Peyer's patch (tissue), 4 donors: ENCODE measurements at places on chromosomes 3 and 15. TPM values are rescaled to one million over a fixed set of nuclear protein-coding genes. Genes with fewer than 3 reads are reported as not detected.

The ZNF860 gene
- 10.7 TPM for total RNA-seq

The CLDN18 gene
- not detected for total RNA-seq

The TTLL13 gene
- total RNA-seq: not detected

The HYAL1 gene
- 1.2 TPM for total RNA-seq

The SCG5 gene
- 3.2 TPM for total RNA-seq

The ARID3B gene
- 15.1 TPM for total RNA-seq

The CCNB2 gene
- 7.5 TPM for total RNA-seq

The SEMA3B gene
- 56.1 TPM for total RNA-seq

The ZMYND10 gene
- not detected for total RNA-seq

The SLC28A2 gene
- total RNA-seq: 62.6 TPM

The NR2E3 gene
- 1.3 TPM for total RNA-seq

The SEMA6D gene
- total RNA-seq: 95.5 TPM

The PLXND1 gene
- 56.0 TPM for total RNA-seq

The P3H2 gene
- total RNA-seq: 7.3 TPM

The PARP14 gene
- total RNA-seq: 242 TPM

The SNTN gene
- total RNA-seq: not detected

The CRABP1 gene
- total RNA-seq: not detected

- no peak for DNase-seq
Measured at GRCh38 chr3:111762537-111762936, 96.5 kb upstream of the PHLDB2 start.

- peak; percentile 70 for DNase-seq
Measured at GRCh38 chr3:18747383-18747782, 322.2 kb upstream of the SATB1 start.

GRCh38 chr3:98521897-98522543 lies 682 bp downstream of the CLDND1 start:
- peak; percentile 79 for DNase-seq

DNA sequence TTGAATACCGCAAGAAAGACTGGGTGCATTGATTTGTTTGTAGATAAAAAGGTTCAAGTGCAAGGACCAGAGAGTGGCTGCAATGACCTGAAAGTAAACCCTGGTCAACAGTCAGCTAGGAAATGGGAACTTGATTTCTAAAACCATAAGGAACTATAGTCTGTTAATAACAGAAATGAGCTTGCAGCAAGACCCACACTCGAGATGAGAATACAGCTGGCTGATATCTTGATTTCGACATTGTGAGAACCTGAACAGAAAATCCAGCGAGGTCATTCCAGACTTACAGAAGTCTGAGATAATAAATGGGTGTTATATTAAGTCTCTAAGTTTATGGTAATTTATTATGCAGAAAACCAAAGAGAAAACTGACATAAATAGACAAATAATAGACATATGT lies 177.3 kb downstream of the NFKBIZ start:
- no peak for DNase-seq

DNA sequence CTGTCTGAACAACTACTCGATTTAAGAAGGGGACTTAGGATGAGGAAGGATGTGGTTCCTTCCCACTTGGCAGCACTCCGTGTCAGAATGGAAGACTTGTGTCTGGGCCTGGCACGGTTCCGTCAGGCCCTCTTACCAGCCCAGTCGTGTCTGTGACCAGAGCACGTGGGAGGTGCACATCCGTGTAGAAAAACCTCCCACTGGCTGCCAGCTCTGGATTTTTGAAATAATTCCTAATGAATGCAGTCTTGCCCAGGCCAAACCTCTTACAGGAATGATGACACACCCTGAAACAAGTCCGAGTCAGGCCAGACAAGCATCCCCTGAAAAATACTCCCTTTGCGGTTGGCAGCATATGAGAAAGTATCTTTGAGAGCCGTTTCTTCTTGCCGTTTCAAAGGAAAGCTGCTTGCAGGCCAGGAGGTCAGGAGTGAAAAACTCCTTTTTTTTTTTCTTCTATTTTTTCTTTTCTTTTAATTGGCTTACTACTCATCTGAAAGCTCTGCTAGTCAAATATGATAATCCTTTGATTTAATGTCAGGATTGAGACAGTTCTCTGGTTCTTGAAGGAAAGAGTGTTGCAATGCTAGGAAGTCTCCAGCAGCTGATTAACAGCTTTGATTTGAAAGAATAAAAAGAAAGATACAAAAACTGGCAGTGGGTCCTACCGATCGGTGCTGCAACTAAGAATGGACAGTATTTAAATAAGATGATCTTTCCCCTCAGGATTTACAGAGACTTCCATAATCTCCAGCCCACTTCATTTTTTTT lies 19.8 kb downstream of the IL1RAP start:
- peak; percentile 51 for DNase-seq

DNA sequence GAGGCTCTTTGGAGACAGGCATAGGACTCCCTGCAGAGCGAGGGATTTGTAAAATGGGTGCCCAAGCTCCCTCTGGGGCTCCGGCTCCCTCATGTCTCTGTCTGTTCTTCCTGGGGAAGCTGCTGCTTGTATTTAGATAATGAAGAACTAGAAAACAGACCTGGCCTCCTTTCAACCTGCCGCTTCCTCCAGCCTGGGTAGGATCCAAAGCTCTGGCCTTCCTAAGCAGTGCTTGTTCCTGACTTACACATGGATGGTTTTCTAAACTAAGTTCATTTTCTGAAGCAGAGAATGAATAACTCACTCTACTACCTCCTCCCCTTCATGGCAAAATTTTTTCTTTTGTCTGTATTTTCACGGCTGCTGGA lies 36.9 kb upstream of the MYZAP start:
- DNase-seq: no peak

DNA sequence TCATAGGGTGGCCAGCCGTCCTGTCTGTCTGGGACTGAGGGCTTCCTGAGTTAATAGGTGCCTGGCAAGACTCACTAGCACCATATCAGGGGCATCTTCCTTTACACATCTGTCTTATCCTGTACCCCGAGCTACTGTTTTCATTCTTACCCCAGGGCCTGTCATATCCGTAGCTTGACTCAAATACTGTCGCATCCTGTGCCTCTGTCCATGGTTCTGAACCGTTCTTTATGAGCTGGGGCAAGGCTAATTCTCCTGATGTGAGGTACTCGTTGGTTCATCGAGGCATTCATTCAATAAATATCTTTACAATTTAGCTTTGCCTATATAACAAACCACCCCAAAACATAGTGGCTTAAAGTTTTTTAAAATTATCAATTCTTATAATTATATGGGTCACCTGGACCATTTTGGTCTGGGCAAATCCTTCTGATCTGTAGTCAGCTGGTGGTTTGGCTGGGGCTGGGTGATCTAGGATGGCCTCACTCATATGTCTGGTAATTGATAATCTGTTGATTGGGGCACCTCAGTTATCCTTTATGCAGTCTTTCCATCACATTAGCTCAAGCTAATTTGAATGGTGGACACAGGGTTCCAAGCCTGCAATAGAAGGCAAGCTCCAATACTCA lies 121.2 kb downstream of the TLE3 start:
- DNase-seq: no peak

DNA sequence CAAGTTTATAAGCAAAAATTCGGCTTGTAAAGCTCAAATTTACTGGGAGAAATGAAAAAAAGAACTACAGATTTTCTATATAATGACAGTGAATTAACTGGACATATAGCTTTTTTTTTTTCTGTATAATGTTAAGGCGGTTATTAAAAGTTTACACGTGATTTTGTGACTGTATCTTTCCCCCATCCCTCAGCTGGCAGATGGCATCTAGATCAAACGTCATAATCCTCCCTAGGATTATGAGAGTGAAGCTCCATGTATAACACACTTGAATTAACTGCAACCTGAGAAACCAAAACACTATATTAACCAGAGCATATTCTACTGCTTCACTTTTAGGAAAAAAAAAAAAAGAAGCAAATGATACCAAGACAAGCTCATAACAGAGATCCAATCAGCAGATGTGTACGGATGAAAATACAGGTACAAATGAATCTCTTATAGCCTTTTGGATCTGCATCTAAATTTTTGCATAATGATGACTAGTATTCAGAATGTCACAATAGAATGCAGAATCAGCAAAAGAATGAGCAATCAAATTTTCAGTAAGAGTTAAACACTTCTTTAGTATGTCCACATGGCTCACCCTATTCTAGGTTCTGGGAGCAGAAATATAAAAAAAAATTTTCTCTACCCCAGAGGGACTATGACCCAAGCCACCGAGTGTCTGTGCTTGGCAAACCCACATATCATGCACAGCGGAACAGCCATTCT lies 12.4 kb downstream of the MOBP start:
- DNase-seq: no peak

- no peak for DNase-seq
Measured at GRCh38 chr3:150252462-150252861, 155.6 kb upstream of the TSC22D2 start.

- DNase-seq: no peak
Measured at GRCh38 chr15:100863796-100864267, 15.8 kb upstream of the ALDH1A3 start.

GRCh38 chr3:146307456-146307725 lies 56.5 kb upstream of the PLSCR4 start:
- DNase-seq: no peak

DNA sequence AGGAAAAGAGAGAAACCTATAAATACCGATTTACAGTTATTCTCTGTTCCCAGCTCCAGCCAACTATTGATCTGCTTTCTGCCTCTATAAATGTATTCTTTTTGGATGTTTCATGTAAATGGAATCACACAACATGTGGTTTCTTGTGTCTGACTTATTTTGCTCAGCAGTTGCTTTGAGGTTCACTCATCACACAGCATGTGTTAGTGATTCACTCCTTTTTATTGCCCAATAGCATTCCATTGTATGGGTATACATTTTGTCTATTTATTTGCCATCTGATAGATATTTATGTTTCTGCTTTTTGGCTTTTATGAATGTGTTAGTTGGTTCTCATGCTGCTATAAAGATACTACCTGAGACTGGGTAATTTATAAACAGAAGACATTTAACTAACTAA lies 23.6 kb downstream of the CCR1 start:
- no peak for DNase-seq

- peak; percentile 54 for DNase-seq
Measured at GRCh38 chr3:53166781-53167291, 5.8 kb downstream of the PRKCD start.

- DNase-seq: no peak
Measured at GRCh38 chr15:51267703-51268083, 70.7 kb downstream of the CYP19A1 start.

- no peak for DNase-seq
Measured at GRCh38 chr15:39974656-39975230, 40.8 kb downstream of the EIF2AK4 start.

GRCh38 chr15:44706946-44707636 lies 4.0 kb downstream of the PATL2 start:
- DNase-seq: peak; percentile 80

DNA sequence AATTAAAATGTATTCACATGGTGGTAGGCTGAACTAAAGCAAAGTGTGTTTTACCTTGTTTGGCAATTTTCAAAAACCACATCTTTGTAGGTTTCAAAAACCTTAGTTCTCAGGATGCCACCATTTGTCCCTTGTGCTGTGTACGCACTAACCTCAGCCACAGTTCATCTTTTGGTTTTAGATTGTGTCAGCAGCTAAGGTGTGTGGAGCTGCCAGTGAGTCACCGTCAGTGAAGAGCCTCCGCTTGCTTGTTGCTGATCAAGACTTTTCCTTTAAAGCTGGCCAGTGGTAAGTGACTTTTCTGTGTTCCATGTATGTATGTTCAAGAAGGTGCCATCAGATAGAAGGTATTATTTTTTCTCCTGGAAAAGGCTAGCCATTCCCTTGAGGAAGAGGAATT lies 21.1 kb downstream of the OXNAD1 start:
- peak; percentile 42 for DNase-seq

DNA sequence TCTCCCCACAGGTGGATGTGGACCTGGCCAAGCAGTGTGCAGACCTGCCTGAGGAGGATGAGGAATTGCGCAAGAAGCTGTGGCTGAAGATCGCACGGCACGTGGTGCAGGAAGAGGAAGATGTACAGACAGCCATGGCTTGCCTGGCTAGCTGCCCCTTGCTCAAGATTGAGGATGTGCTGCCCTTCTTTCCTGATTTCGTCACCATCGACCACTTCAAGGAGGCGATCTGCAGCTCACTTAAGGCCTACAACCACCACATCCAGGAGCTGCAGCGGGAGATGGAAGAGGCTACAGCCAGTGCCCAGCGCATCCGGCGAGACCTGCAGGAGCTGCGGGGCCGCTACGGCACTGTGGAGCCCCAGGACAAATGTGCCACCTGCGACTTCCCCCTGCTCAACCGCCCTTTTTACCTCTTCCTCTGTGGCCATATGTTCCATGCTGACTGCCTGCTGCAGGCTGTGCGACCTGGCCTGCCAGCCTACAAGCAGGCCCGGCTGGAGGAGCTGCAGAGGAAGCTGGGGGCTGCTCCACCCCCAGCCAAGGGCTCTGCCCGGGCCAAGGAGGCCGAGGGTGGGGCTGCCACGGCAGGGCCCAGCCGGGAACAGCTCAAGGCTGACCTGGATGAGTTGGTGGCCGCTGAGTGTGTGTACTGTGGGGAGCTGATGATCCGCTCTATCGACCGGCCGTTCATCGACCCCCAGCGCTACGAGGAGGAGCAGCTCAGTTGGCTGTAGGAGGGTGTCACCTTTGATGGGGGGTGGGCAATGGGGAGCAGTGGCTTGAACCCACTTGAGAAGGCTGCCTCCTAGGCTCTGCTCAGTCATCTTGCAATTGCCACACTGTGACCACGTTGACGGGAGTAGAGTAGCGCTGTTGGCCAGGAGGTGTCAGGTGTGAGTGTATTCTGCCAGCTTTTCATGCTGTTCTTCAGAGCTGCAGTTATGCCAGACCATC lies 8.6 kb downstream of the VPS18 start:
- no peak for DNase-seq

- no peak for DNase-seq
Measured at GRCh38 chr3:136018876-136019275, 53.3 kb downstream of the PPP2R3A start.

GRCh38 chr15:63288778-63289378 lies 11.5 kb downstream of the APH1B start:
- DNase-seq: no peak

- no peak for DNase-seq
Measured at GRCh38 chr3:178002113-178002512, 534.1 kb upstream of the KCNMB2 start.

- DNase-seq: no peak
Measured at GRCh38 chr3:69560116-69560515, 174.2 kb upstream of the FRMD4B start.

DNA sequence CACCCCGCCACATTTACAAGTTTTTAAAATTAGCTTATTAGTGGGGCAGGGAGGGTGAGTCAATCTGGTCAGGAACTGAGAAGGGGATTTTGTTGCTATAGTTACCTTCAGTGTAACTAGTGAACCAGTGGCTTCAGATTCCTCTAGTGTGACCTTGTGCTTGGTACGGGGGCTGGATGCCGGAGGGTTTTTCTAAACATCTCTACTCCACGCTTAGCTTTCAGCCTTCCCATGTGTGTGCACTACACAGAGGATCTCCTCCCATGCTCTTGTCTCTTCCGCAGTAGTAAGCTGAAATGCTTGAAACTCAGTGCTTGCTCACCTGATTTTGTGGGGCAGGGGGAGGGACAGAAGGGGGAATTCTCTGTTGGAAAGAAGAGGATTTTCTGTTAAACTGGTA lies 67.9 kb upstream of the AKAP13 start:
- DNase-seq: no peak

- DNase-seq: no peak
Measured at GRCh38 chr3:183554377-183554776, 1.1 kb downstream of the KLHL6 start.

GRCh38 chr3:187188931-187189330 lies 8.4 kb upstream of the RTP1 start:
- DNase-seq: no peak

- no peak for DNase-seq
Measured at GRCh38 chr15:66878761-66879160, 176.7 kb downstream of the SMAD6 start.

- no peak for DNase-seq
Measured at GRCh38 chr15:25965326-25965725, 102.2 kb upstream of the ATP10A start.
